ENCODE measurements at places on chromosomes 1 and 21.
A peak's percentile ranks its signal among the peaks of the same experiment; 100 is the strongest.

- DNase-seq = no peak
Measured at GRCh38 chr1:78291872-78292271, 198.9 kb upstream of the PTGFR start.

DNA sequence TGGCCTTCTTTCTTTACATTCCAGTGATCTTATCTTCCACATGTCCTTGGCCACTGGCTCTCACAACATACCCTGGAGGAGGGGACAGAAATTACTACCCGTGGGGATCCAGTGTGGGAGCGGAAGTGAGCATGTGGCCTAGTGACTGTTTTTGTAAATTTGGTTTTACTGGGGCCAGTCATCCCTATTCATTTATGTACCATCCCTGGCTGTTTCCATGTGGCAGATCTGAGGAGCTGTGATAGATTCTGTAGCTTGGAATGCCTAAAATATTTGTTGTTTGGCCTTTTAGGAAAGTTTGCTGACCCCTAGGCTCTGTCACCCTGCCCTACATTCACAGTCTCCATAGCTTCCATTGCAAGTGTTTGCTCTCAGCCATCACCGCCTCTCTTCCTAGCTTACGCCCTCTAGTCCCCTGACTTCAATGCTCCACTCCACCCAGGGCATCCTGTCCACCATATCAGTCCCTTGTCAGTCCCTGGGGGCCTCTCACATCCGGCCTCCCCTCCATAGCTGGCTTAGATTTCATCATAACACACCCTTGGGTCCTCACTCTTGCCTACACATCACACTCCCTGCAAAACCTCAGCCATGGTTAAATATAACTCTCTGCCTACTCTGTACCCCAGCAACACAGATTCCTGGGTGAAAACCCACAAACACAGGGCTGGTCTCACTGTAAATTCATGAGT lies 25.8 kb downstream of the DHCR24 start:
- DNase-seq = peak; percentile 40

DNA sequence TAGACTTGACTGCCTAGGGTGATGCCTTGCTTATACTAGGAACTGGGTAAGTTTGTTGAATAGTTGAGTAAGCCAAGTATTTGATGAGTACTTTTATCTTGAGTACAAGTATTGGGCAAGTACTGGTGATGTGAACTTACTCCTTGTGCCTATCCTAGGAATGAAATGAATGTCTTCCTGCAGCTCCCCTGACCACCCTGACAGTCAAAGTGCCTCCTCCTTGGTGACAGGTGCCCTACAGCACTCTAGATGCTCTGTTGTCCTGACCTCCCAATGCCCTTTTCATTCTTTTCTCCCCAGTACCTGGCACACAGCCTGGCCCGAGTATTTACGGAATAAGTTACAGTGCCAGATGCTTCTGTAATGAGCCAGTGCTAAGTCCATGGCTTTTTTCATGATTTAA lies 25.5 kb downstream of the PCSK9 start:
- peak; percentile 61 for DNase-seq

DNA sequence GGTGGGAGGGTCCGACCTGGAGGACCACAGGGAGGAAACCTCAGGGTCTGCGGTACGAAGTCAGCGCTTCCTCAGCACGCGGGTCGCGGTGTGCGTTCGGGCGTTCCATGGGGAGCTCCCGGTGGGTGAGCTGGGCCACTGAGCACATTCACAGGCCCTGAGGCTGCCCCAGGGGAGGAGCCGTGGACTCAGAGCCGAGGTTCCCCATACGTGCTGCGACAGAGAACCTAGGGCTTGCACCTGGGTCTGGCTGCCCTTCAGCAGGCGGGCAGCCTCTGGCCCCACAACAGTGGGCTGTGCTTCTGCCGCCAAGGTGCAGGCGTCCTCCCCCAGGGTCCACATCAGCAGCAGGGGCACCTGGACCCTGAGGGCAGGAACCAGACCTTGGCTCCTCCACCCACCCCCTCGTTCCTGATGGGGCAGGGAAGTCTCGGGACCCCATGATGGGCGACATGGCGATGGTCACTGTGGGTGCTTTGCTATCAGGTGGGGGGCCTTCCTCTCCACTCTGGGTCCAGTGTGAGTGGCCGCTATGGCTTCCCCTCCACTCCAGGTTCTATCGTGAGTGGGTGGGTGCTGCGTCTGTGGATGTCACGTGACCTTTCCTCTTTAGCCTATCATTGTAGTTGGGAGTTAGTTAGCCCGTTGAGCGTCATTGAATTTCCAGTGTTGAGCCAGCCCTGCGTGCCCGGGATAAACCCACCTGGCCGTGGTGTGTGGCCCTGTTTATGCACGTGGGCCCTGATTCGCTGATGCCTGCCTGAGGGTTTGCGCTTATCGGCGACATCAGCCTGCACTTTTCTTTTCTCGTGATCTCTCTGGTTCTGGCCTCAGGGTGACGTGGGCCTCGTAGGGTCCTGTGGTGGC lies 27.9 kb downstream of the FTCD start:
- no peak for DNase-seq

- DNase-seq = no peak
Measured at GRCh38 chr1:25875856-25876692, 566 bp upstream of the PAQR7 start.

DNA sequence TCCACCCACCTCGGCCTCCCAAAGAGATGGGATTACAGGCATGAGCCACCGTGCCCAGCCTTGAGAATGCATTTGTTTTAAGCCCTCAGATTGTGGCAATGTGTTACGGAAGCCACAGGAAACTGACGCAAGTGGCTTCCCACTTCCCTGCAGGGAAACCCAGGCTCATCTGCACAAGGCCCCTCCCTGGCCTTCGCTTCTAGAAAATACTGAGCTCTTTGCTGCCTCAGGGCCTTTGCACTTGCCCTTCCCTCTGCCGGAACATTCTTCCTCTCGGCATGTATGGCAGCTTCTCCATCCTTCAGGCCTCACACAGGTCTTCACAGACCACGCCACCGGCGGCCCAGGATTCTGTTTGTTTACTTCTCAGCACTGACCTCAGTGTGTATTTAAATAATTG lies 137.0 kb upstream of the TMEM51 start:
- DNase-seq = no peak

- peak; percentile 71 for DNase-seq
Measured at GRCh38 chr1:245322673-245323072, 167.9 kb downstream of the KIF26B start.

- no peak for DNase-seq
Measured at GRCh38 chr1:147338571-147338970, 96.1 kb downstream of the CHD1L start.

DNA sequence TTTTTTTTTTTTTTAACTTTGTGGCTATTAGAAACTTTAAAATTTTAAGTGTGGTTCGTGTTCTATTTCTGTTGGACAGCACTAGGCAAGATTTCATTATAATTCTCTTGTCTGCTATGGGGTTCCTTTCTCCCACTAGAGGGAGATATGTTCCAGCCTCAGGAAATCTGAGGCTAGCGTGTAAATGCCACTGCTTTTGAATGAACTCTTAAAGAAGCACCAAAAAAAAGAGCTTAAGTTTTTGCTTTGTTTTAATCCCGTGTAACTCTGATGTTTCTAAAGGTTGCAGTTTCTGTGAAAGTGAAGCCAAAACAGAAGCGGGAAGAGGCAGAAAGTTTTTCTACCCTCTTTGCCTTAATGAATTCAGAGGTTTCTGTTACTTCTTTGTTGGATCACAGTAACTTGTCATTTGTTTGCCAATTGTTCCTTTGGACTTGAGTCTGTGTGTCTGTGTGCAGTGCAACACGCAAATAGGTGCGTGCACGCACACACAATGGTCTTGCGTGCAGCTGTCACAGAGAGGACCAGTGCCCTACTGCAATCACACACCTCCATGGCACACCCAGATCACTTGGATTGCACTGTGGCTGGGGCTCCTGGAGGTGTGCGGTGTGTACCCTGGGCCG lies 32.3 kb downstream of the HHAT start:
- peak; percentile 45 for DNase-seq

DNA sequence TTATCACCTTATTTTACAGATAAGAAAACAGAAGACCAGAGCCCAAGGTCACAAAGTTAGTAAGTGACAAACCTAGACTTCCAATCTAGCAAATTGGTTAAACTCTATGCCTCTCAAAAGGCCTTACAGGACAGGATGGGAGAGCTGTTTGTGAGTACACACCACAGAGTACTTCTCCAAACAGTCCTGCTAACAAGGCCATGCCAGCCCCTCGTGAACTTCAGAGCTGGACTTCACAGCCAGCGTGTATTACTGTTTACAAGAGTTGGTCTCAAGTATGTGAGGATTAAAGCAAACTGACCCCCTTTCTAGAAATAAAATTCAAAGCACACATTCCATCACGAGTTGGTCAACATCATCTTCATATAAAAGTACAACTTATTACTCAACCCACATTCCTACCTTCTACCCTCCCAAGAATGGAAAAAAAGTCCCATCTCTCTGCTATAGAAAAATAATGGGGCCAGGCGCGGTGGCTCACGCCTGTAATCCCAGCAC lies 19.8 kb upstream of the UBR4 start:
- DNase-seq = no peak

- no peak for DNase-seq
Measured at GRCh38 chr21:36816561-36817130, 117.7 kb downstream of the SIM2 start.

DNA sequence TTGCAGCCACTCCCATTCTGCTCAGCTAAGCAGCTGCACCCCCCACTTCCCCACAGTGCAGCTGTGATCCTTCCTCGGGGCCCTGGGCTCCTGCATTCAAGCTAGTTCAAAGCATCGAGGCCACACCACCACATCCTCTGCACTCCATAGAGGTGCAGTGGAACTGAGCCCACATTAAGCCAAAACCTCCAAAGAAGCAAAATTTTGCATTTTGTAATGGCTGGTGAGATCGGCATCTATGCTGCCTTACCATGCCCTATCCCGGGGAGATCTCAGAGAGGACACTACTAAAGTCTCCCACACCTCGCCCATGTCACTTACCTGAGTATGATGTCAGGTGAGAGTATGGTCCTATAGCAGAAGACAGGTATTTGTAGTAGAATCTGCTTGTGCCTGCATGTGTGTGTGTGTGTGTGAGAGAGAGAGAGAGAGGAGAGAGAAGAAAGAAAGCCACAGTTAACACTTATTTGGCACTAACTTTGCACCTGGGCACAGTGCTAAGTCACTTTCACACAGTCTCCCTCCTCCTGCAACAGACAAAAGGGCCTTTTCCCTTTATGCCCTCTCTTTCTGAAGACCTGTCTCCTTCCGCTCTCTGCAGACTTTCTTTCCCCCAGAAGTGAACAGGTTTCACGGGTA lies 89.8 kb downstream of the KIF14 start:
- DNase-seq = no peak

DNA sequence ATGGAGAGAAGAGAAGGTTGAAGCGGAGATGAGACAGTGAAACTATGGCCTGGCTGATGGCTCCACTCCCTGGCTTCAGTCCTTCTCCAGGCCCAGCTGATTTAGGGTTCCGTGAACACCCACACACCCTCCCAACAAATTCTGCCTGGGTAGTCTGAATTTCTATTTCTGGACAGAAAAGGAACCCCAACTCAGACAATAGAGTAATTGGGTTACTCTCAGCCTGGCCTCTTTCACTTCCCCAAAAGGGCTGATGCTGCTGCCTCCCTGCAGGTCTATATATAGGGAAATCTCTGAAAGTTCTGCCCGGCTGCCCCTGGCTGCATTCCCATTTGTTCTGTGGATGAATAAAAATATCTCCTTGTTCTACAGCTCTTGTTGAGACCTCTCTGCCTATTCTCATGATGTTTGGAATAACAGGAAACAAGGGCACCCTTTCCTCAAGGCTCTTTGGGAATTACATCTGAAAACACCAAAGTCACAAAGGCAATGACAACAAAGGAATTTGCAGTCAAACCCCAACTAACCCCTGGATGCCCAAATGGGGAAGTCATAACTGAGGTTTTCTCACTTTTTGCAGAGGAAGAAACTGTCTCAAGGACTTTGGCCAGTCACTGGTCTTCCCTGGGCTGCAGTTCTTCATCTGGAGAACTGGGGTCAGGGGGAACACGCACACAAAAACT lies 11.4 kb upstream of the ZSCAN20 start:
- no peak for DNase-seq

DNA sequence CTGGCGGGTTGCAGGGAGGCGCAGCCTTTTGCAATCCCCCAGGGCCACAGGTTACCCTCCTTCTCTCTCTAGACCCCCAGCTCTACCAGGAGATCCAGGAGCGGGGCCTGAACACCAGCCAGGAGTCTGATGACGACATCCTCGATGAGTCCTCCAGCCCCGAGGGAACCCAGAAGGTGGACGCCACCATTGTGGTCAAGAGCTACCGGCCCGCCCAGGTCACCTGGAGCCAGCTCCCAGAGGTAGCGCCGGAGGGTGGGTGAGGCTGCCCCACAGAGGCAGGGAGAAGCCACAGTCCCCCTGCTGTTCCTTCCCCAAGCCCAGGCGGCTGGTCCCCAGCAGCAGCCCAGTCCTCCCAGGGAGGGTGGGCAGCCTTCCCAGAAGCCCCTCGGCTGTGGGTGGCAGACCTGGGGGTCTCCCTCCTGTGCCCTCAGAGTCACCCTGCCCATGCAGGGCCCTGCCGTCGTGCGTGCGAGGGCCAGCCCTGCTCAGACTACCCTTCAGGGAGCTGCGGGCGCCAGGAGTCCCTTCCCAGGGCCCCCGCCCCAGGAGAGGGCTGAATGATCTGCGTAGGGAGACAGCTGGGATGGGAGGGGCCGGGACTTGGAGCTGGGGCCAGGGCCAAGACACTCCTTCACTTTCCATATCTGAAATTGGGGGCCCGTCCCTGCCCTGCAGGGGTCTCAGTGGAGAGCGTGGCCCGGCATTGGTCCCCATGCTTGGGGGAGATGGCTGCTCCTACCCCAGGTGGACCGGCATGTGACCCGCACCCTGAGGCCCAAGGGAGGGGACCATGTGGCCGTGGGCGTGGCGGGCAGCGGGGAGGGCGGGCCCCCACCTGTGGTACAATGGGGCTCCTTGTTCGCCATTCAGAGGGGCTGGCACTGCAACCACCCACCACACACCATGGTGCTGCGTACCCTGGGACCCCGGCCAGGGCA lies 12.9 kb downstream of the ARHGEF16 start:
- no peak for DNase-seq

DNA sequence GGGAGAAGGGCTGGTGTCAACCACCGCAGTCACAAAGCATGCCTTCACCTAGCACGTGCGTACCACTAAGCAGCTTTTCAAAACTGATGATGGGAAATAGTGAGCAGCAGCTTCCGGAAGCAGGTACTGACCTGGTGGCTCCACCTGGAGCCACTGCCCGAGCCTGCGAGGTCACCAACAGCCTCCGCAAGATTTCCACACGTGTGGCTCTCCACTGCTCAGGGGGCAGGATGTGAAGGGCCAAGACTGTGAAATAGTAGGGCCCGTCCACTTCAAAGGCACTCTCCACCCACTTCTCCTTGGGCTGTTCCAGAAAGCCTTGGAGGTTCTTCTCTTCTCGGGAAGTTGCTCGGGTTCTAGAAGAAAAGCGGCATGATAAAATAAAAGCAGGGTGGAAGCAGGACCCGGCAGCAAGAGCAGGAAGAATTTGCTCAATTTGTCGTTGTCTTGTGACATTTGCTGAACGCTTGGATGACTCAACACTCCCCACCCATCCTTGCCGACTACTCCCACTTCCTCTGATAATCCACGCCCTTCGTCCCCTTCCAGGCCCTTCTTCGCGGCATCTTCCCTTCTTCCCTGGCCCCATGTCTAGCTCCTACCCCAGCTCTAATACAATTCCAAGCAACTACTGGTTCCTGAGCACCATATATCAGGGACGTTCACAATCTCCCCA lies 124.9 kb upstream of the IFFO2 start:
- no peak for DNase-seq
